Bronchus fibroblast of lung (primary cell): ENCODE measurements at places on chromosomes 1 and 21. TPM values are rescaled to one million over a fixed set of nuclear protein-coding genes. Genes with fewer than 3 reads are reported as not detected.

The CASQ1 gene
- total RNA-seq: 0.15 TPM in 1 of 2 replicates, not detected in the other

The HEYL gene
- total RNA-seq: under 0.01 TPM in 1 of 2 replicates, not detected in the other

The PGBD5 gene
- total RNA-seq: under 0.01 TPM in 2 replicates

The SH2D5 gene
- 5.2 and 5.5 TPM in 2 replicates for total RNA-seq

The ZNF687 gene
- 12.5 and 12.8 TPM in 2 replicates for total RNA-seq

The GGPS1 gene
- 14.0 and 15.3 TPM in 2 replicates for total RNA-seq

The STIL gene
- 13.8 and 16.0 TPM in 2 replicates for total RNA-seq

The SLAMF6 gene
- total RNA-seq: not detected in 2 replicates

The C1orf35 gene
- total RNA-seq: 12.6 and 16.0 TPM in 2 replicates

The RIPPLY3 gene
- total RNA-seq: not detected in 2 replicates

The AADACL4 gene
- total RNA-seq: not detected in 2 replicates

The PLA2G2C gene
- not detected in 2 replicates for total RNA-seq

The PTPN22 gene
- 0.45 and 0.84 TPM in 2 replicates for total RNA-seq

The FAM177B gene
- not detected in 2 replicates for total RNA-seq

The WDR64 gene
- total RNA-seq: not detected in 2 replicates

The KRTAP12-1 gene
- not detected in 2 replicates for total RNA-seq

The RNU1-3 gene
- under 0.01 TPM in 1 of 2 replicates, not detected in the other for total RNA-seq

The CCDC17 gene
- total RNA-seq: under 0.01 and 0.15 TPM in 2 replicates

The ADORA1 gene
- total RNA-seq: under 0.01 and 0.45 TPM in 2 replicates

The HRNR gene
- total RNA-seq: not detected in 2 replicates

The KRTAP21-2 gene
- total RNA-seq: not detected in 2 replicates

The PTGER3 gene
- under 0.01 TPM in 1 of 2 replicates, not detected in the other for total RNA-seq

The FAM131C gene
- 0.17 and 0.45 TPM in 2 replicates for total RNA-seq

The MAPKAPK2 gene
- 39.5 and 45.9 TPM in 2 replicates for total RNA-seq

The RRAGC gene
- total RNA-seq: 4.6 and 5.2 TPM in 2 replicates

The SHISAL2A gene
- not detected in 2 replicates for total RNA-seq

The ZNF648 gene
- under 0.01 TPM in 1 of 2 replicates, not detected in the other for total RNA-seq

The OR14K1 gene
- not detected in 2 replicates for total RNA-seq

The OR6P1 gene
- not detected in 2 replicates for total RNA-seq

The USP21 gene
- total RNA-seq: 12.3 and 12.4 TPM in 2 replicates

The ADSS2 gene
- total RNA-seq: 31.5 and 35.0 TPM in 2 replicates

The ASH1L gene
- total RNA-seq: 6.2 and 8.4 TPM in 2 replicates

The GNG4 gene
- under 0.01 and 1.3 TPM in 2 replicates for total RNA-seq

The CIART gene
- 0.74 and 1.0 TPM in 2 replicates for total RNA-seq

The PLPPR4 gene
- under 0.01 and 0.15 TPM in 2 replicates for total RNA-seq

The OR2L2 gene
- total RNA-seq: not detected in 2 replicates

The CRP gene
- total RNA-seq: not detected in 2 replicates
